AG04449 (cell line): ENCODE measurements at places on chromosomes 1 and 21.

DNA sequence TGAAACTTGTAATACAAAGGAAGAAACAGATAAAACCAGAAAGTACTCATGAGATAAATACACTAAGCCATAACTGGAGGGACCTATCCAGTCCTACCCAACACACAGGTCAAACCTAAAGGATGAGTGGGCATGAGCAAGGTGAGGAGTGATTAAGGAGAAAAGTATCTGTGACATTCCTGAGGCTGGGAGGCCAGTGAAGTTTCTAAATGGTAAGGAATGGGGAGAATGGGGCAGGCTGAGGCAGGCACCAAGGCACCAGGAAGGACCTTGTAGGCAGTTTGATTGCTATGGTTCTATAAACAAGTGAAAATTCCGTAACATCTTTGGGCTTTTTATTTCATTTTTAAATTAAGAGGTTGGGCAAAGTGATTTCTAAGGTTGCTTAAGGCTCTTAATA is 10.4 kb downstream of the DDX59 start:
- DNase-seq = no peak

DNA sequence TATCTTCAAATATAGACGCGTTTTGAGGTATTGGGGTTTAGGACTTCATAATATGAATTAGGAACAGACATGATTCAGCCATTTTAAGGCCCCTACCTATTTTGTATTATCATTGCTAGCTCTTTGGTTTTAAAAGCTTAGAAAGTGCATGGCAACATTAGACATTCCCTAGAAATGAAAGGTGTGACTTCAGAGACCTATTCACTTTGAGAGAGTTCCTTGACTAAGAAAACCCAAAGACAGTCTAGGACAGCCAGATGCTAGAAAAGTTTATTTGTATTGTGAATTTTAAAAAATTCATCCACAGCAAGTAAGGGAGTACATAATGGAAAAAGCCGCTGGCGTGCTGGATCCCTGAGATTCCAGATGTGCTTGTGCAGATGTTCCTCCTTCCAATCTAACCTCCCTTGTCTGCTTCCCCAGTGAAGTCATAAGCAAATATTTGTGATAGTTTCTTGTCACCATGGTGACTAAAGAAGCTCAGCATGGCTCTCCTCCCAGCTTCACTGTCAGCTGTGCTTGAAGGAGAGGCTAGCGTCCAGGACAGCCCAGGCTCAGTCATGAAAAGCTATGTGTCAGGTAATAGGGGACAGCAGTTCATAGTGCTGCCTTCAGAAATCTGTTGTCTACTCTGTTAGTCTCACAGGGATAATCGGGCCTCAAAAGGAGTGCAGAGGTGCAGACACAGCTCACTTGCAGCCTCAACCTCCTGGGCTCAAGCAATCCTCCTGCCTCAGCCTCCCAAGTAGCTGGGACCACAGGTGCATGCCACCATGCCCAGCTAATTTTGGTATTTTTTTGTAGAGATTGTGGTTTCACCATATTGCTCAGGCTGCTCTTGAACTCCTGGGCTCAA is 34.8 kb downstream of the KPNA6 start:
- no peak for DNase-seq

DNA sequence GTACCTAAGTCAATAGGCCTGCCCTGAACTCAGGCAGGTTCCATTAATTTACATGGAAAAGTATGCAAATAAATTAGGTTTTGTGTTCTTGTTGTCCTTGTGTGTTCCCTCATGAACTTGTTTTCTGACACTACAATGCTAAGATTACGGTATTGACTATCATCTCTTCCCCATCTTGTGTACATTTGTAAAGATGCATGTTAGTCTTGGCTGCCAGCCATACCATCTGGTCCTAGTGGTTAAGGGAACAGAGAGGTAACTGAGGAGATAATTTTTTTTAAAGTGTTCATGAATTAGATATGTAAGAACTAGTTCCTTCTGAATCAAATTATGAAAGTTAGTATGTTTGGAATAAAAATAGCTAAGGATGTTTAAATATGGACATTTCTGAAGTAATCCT is 167.6 kb upstream of the ADAMTS5 start:
- no peak for DNase-seq

DNA sequence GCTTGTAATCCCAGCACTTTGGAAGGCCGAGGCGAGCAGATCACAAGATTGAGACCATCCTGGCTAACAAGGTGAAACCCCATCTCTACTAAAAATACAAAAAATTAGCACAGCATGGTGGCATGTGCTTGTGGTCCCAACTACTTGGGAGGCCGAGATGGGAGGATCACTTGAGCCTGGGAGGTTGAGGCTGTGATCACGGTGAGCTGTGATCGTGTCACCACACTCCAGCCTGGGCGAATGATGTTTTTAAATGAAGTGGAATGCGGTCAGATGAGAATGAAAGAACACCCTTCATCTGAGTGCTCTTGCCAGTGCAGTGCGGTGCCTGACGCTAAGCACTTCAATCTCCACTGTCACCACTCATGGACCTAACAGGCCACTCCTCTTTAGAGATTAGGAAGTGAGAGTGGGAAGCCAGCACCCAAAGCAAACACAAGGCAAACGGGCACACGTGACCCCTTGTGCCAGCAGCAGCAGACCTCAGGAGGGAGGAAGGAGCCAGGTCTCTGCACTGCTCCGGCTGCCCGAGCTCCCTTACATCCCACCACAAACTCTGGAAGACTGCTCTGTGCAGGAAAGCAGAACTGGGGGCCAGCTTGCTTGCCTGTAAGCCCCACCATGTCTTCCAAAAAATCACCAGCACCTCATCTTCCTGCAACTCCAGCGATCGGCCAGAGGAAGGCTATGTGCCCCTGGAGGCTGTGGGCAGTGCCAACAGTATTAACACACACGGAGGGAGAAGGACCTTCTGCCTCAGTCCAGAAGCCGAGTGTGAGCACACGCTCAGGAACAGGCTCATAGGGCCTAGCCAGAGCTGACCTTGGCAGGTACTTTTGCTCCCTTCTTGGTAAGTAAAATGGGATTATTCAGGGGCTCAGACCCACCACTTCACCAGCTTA is 9.7 kb downstream of the CTNNBIP1 start:
- no peak for DNase-seq

- peak; percentile 16 for DNase-seq
Measured at GRCh38 chr21:44054710-44055109, 42.6 kb downstream of the TRAPPC10 start.

DNA sequence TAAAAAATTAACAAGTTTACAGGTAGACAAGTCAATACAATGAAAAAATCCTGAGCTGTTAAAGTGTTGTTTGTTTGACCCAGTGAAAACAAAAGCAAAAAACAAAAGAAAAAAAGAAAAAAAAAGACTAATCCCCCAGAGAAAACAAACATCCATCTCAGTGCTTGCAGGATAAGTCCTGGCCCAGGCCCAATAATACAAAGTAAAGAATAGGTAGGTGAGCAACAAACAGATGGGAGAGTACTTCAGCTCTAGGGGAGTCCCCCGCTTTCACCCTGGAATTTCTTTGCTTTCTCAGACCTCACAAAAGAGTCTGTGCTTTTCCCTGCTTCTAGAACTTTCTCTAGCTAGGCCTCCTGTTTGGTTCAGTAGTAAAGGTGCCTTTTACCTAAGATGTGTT is 70.3 kb downstream of the ABCA4 start:
- no peak for DNase-seq

- no peak for DNase-seq
Measured at GRCh38 chr1:227779685-227780084, 35.8 kb upstream of the PRSS38 start.

DNA sequence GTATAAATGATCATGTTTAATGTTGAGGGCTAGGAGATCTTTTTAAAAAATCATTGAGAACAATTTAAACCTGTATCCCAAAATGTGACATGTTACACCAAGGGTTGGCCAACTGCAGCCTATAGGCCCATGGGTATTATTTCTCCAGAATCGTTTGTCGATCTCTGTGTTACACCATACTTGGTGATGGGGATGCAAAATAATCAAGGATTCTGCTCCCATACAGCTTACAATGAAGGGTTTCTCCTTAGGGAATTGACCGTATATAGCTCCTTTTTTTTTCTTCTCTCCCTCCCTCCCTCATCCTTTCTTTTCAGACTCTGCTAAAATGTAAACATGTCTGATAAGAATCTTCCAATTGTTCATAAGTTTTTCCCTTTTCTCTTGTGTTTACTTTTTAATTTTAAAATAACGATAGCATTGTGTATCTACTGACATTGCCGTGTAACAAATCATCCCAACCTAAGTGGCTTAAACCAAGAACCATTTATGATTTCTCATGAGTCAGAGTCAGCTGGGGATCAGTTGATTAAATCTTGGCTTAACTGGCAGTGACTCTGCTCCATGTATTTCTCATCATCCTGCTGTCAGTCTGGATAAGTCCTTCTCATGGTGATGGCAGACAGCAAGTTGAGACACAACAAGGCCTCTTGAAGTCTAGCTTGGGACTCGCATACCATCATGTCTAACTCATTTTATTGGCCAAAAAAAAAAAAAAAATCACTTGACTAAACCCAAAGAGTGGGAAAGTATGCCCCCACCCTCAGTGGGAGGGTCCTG is 48.0 kb downstream of the MARK1 start:
- DNase-seq = no peak

GRCh38 chr1:110498270-110498669 is 20.7 kb downstream of the KCNA10 start:
- no peak for DNase-seq

GRCh38 chr1:232280910-232281309 is 349.0 kb downstream of the SIPA1L2 start:
- no peak for DNase-seq

DNA sequence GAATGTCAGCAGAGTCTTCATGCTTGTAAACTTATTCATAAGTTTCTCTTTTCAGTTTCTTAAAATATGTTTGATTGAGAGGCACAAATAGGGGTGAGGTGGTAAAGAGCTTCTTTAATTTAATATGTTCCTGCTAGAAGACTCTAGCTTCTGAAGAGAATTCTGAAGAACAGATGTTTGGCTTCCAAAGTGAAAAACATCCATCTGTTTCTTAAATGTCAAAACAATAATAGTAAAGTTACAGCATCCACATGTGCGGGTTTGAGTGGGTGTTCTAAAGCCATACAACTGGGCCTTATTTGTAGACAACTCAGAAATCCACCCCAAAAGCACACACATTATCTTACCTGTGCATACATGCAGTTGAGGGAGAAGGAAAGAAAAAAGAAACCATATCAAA is 144.0 kb upstream of the ADGRL4 start:
- DNase-seq = no peak

- no peak for DNase-seq
Measured at GRCh38 chr1:3355894-3356826, 98.3 kb upstream of the ARHGEF16 start.

DNA sequence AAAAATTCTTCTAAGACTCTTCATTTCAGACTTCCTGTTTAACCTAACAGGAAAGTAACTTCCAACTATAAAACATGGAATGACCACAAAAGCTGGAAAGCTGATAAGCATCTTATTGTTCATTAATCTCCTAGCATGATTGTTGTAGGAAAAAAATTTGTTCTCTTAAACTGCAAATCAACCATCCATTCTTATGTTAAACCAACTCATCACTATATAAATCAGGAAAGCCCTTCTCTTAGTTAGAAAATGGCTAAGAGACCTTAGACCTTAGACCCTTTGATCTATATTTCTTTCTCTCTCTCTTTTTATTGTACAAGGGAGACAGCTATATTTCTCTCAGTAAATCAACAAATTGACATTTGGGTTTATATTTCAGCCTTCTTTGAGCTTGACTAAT is 101.4 kb downstream of the UBE2U start:
- DNase-seq = no peak

DNA sequence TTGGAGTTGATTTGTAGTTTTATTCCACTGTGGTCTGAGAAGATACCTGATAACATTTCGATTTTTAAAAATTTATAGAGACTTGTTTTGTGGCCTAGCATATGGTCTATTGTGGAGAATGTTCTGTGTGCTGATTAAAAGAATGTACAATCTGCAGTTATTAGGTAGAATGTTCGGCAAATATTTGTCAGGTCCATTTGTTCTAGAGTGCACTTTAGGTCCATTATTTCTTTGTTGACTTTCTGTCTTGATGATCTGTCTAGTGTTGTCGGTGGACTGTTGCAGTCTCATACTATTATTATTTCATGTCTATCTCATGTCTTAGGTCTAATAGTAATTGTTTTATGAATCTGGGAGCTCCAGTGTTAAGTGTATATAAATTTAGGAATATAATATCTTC is 116.8 kb downstream of the NME7 start:
- DNase-seq = no peak

- DNase-seq = no peak
Measured at GRCh38 chr1:8363767-8364301, 45.9 kb downstream of the SLC45A1 start.

GRCh38 chr1:45722809-45723208 is 27.6 kb downstream of the IPP start:
- DNase-seq = no peak

- no peak for DNase-seq
Measured at GRCh38 chr1:20255666-20256065, 35.0 kb upstream of the VWA5B1 start.

GRCh38 chr1:235901461-235901860 is 34.8 kb upstream of the LYST start:
- peak; percentile 67 for DNase-seq

- DNase-seq = no peak
Measured at GRCh38 chr1:154574716-154575115, 7.1 kb downstream of the CHRNB2 start.

GRCh38 chr1:25001125-25001915 is 71.2 kb upstream of the RUNX3 start:
- no peak for DNase-seq

- no peak for DNase-seq
Measured at GRCh38 chr1:220877377-220878095, 1.7 kb upstream of the HLX start.

DNA sequence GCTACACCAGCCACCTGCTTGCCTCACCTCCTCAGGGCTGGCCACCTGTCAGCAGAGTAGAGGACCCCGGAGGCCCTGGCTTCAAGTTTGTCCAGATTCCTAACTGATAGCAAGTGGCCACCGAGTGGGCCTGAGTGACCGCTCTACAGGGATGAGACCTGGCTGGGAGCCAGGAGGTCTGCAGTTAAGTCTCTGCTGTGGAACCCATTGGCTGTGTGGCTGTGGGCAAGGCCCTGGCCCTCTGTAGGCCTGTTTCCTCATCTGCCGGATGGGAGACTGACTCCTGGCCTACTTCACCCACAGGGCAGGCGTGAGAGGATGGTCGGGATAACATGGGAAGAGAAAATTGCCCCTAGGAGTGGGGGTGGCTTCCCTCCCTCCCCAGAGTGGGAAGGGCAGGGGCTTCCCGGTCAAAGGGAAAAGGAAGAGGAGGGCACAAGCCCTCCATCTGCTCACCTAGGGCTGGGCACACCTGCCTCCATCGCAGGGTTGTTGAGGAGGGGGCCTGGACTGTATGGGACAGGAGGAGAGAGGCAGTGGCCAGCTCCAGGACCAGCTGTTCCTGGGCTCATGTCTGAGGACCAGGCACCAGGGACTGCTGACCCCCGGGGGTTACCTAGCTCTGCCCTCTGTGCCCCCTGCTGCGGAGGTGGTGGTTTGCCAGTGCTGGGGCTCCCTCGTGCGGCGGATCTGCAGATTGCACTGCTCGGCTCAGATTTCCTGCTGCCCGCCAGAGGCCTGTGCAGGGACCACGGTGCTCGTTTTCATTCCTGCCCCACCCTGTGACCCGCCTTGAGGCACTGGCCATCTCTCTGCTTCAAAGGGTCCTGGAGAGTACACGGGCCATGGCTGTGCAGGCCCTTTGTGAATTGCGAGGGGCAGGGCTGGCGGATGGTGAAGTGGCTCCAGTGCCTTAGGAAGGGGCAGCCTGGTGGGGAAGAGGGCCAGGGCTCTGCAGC is 9.1 kb upstream of the MTFR1L start:
- no peak for DNase-seq

- DNase-seq = no peak
Measured at GRCh38 chr1:201501812-201502510, 5.0 kb downstream of the CSRP1 start.

- no peak for DNase-seq
Measured at GRCh38 chr1:10948463-10948775, 64.0 kb upstream of the TARDBP start.

- DNase-seq = no peak
Measured at GRCh38 chr1:113984710-113985109, 5.4 kb downstream of the OLFML3 start.
